PC-9 (cell line): ENCODE measurements at places on chromosomes 3 and 15. TPM values are rescaled to one million over a fixed set of nuclear protein-coding genes. Genes with fewer than 3 reads are reported as not detected.

Gene CMSS1
- 96.8 and 98.9 TPM in 2 replicates for total RNA-seq

Gene IGSF11
- total RNA-seq, result not detected in 2 replicates

Gene GAP43
- not detected in 2 replicates for total RNA-seq

Gene ANKRD34C
- total RNA-seq, result not detected in 2 replicates

Gene LZTFL1
- total RNA-seq, result 21.2 and 39.2 TPM in 2 replicates

Gene GNAI2
- 156 and 201 TPM in 2 replicates for total RNA-seq
